ENCODE measurements at places on chromosomes 6 and 20.

DNA sequence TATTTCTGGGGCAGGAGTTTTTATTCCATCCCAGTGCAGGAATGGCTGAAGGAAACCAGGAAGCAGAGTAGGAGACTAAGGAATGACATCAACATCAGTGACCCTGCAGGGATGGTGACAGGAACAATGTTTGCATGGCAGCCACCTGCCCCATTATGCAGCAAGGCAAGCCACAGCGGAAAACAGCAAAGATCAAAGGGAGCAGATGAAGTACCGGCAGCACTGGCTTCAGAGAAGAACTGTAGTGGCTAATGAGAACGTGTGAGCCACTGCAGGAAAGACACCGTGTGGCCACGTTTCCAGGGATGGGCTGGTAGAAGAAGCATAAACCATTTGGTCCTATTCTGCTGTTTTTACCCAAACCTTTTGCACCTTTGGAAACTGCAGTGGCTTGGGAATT is 52.9 kb upstream of the TAB2 start:
- no peak for DNase-seq

GRCh38 chr6:6123803-6124202 is 117.1 kb upstream of the NRN1 start:
- DNase-seq = no peak

DNA sequence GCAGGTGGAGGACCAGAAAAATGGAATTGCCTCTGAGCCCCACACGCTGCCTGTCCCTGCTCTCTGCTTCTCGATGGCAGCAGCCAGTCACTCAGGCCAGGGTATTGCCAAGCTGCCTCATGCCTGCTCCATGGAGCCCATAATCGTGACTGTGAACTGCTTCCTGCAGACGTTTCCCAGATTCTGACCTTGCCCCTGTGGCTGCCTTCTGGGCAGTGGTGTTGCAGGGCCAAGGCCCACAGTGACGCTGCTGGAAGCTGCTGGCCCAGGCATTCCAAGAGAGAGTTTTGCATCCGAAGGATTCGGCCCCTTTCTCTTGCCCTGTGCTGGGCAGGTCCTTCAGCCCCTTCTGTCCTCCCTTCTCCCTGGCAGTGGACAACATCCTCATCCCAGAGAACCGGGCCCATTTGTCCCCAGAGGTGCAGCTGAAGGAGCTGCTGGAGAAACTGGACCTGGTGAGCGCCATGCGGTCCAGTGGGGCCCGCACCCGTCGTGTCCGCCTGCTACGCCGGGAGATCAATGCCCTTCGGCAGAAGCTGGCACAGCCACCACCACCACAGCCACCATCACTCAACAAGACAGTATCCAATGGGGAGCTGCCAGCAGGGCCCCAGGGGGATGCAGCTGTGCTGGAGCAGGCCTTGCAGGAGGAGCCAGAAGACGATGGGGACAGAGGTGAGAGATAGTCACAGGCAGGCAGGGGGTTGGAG is 14.5 kb downstream of the BRPF3 start:
- no peak for DNase-seq

DNA sequence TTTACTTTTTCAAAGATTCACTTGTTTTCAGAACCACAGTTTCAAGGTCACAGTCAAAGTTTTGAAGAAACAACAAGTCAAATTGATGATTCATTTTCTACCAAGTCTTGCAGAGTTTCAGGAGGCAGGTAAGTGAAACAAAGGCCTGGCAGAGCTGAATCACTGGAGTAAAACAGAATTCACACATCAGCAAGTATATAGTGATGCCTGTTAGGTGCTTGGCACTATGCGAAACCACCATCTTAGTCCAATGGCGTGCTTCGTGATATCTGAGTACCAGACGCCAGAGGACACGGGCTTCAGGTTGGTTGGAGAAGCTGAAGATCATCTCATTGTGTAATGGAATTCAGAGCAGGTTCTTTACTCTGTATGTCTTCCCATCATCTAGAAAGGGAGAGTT is 75.9 kb downstream of the RTN4IP1 start:
- no peak for DNase-seq

- DNase-seq = no peak
These were observed 190.3 kb downstream of the LINC00237 start for GRCh38 chr20:20915844-20916243.

GRCh38 chr20:46207793-46208192 is 89.7 kb downstream of the CD40 start:
- no peak for DNase-seq
